ENCODE measurements at places on chromosomes 1 and 21. TPM values are rescaled to one million over a fixed set of nuclear protein-coding genes. Genes with fewer than 3 reads are reported as not detected.
A peak's percentile ranks its signal among the peaks of the same experiment; 100 is the strongest.

DNA sequence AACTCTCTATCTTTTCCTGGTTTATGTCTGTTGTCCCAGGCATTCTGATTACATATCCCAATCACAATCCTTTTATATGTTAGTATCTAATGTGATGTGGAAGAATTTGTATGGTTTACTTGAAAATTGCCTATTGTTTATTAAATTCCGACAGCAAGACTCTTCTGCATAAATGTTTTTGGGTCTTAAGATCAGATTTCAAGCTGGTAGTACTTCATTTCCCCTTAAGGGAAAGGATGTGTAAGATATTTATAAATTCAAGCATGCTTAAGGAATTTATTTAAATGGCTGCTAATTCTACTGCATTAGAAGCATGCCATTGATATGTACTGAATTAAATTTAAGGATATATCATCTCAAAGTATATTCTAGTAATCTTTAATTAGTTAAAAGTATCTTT lies 20.4 kb upstream of the GPR88 start:
- no peaks in the 10 kb centered on the region for H3K36me3 ChIP-seq
- H3K27ac ChIP-seq: no peak overlapping the region
- H3K4me3 ChIP-seq: no peak overlapping the region
- no peak for DNase-seq
- no peaks in the 10 kb centered on the region for H3K4me1 ChIP-seq

DNA sequence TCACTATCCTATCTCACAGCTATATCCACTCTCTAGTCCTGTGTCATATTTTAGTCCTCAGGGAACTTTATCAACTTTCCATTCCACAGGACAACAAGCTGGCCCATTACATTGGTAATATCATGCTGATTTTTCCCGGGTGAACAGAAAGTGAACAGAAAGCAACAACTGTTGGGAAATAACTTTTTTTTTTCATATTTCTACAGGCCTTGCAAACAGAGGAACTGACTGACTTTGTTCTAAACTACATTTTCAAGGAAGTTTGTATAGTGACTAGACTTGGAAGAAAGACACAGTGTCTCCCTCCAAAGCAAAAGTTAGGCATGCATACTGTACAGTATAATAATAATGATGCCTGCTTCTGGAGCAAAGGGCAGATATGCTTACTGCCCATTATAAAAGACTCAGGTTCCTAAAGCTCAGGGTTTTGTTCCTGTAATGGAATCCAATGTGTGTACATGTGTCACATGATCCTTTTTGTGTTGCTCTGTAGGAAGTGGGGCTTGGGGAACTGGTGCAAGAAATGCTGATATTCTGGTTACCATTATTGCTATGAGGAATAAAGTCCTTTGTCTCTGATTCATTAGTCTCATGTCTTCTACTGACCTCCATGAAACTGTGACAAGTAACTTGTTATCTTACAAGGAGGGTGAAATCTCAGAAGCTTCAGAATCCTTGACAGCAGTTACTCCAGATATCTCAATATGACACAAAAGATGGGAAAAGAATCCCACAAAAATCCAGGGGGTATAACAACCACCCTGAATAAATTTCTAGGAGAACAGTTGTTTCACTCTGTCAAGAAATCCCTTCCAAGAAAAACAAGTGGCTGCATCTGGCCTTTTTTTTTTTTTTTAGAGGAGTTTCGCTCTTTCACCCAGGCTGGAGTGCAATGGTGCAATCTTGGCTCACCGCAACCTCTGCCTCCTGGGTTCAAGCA lies 17.7 kb upstream of the NTPCR start:
- H3K27me3 ChIP-seq: no peaks in the 10 kb centered on the region
- H3K4me1 ChIP-seq: peaks cover 3% of the 10 kb centered on the region
- H3K4me3 ChIP-seq: no peak overlapping the region
- H3K36me3 ChIP-seq: no peaks in the 10 kb centered on the region

- peaks cover 33% of the 10 kb centered on the region for H3K4me1 ChIP-seq
- no peak overlapping the region for H3K4me3 ChIP-seq
- DNase-seq: no peak
Measured at GRCh38 chr1:10649517-10650201, 146.8 kb downstream of the CASZ1 start.

DNA sequence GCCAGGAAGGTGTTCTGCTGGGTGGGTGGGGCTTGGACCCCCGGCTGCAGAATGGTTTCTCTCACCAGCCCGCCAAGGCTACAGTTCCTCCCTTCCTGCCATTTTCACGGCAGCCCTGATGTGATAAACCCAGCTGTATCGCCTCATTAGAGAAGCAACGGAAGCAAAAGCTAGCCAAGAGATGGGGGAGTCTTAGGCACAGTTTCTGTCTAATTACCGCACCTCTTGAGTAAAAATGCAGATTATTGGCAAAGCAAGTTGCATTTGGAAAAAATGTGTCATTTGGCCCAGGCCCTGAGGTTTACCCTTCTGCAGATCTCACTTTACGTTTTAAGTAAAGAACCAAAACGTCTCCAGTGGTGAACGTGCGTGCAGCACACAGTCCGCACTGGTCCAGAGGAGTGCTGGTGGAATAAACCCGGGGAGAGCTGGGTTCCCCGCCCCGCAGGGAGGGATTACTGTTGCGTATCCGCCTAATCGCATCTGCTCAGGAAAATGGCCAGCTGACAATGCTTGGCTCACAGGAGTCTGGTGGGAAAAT lies 109.9 kb downstream of the GALNT2 start:
- H3K27me3 ChIP-seq: no peaks in the 10 kb centered on the region
- H3K4me1 ChIP-seq: no peaks in the 10 kb centered on the region
- peaks cover 7% of the 10 kb centered on the region for H3K36me3 ChIP-seq
- H3K27ac ChIP-seq: no peak overlapping the region

GRCh38 chr1:3892748-3893147 lies 7.3 kb downstream of the C1orf174 start:
- peaks cover 7% of the 10 kb centered on the region for H3K4me1 ChIP-seq
- no peak for DNase-seq
- H3K4me3 ChIP-seq: no peak overlapping the region
- peaks cover 33% of the 10 kb centered on the region for H3K36me3 ChIP-seq

DNA sequence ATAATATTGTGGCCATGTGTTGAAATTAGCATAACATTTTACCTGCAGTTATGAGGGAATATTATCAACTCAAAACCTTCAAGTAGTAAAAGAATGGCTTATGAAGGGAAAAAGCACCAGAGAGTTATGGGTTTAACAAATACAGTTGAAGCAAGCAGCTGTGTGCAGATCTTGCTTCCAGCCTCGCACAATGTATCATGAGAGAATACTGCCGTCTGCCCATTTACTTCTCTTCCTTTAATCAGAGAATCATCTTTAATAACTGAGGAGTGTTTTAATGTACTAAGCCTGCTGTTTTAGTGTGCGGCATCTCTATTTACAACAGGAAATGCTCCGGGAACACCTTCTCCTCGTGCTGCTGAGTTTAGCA lies 120.9 kb downstream of the ATG4C start:
- no peaks in the 10 kb centered on the region for H3K4me1 ChIP-seq
- no peak overlapping the region for H3K27ac ChIP-seq
- H3K27me3 ChIP-seq: no peaks in the 10 kb centered on the region
- no peaks in the 10 kb centered on the region for H3K36me3 ChIP-seq
- no peak overlapping the region for H3K4me3 ChIP-seq

DNA sequence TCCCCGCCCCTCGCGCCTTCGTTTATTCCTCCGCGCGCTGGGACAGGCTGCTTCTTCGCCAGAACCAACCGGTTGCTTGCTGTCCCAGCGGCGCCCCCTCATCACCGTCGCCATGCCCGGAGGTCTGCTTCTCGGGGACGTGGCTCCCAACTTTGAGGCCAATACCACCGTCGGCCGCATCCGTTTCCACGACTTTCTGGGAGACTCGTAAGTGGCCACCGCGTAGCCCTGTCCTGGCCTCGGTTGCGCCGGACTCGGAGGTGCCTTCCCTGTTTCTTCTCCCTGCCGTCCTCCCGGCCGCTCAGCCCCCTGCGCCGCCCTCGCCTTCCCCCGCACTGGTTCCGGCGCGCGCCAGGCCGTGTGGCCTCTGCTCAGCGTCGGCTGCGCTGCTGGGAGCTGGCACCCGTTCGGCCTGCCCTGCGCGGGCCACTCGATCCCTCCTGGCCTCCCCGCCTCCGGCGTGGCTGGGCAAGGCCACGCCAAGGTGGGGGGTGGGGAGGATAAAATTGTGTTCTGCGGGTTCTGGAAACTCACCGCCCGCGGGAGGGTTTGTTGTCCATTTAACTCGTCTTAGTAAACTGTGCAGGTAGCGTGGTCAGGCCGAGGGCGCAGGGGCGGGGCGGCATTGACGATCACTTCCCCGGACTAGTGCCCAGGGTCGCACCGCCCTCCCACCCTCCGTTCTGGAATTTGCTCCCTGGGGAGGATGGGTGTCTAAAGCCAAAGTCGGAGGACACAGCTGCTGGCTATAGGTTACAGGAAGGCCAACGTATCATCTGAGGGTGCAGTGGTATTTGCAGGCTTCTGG lies at the start of gene PRDX6:
Gene PRDX6, plus strand, starts transcription at position 50 of the 808 bp plus-strand sequence. Its CDS starts 63 bp downstream, at position 113.
- H3K27me3 ChIP-seq: no peaks in the 10 kb centered on the region
- peak; percentile 96 for DNase-seq
- peaks cover 38% of the 10 kb centered on the region for H3K4me1 ChIP-seq
- H3K27ac ChIP-seq: peak within 1 kb of the TSS; percentile 98

- H3K4me3 ChIP-seq: no peak overlapping the region
- no peak for DNase-seq
- no peaks in the 10 kb centered on the region for H3K36me3 ChIP-seq
Measured at GRCh38 chr1:204673909-204674649, 11.5 kb downstream of the LRRN2 start.

DNA sequence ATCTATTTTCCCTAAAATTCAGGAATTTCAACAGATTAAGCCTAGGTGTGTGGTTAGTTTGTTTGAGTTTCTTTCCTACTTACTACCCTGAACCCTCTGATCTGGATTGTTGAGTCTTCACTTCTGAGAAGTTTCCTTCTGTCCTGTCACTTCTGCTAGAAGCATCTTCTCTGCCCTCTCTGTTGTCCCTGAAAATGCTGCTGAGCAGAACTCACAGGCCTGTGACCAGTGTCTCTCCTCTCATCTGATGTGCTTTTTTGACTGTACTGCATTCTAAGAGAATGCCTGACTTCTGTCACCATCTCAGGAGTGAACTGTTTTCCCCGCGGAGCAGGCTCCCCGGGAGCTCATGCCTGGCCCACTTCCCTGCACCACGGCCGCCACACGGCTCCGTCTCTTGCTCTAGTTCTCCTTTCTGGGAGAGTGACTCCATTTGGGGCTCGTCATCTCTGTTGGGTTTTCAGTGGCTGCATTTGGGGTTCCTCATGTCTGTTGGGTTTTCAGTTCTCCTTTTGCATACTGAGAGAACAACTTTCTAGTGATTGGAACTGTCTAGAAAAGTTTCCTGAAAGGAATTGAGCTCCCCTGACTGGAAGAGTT lies 77.9 kb downstream of the POFUT2 start:
- no peaks in the 10 kb centered on the region for H3K4me1 ChIP-seq
- H3K27me3 ChIP-seq: no peaks in the 10 kb centered on the region
- DNase-seq: no peak
- H3K4me3 ChIP-seq: no peak overlapping the region

- no peaks in the 10 kb centered on the region for H3K4me1 ChIP-seq
- H3K27ac ChIP-seq: no peak overlapping the region
- no peak for DNase-seq
Measured at GRCh38 chr1:207097871-207098324, 6.1 kb upstream of the C4BPA start.

DNA sequence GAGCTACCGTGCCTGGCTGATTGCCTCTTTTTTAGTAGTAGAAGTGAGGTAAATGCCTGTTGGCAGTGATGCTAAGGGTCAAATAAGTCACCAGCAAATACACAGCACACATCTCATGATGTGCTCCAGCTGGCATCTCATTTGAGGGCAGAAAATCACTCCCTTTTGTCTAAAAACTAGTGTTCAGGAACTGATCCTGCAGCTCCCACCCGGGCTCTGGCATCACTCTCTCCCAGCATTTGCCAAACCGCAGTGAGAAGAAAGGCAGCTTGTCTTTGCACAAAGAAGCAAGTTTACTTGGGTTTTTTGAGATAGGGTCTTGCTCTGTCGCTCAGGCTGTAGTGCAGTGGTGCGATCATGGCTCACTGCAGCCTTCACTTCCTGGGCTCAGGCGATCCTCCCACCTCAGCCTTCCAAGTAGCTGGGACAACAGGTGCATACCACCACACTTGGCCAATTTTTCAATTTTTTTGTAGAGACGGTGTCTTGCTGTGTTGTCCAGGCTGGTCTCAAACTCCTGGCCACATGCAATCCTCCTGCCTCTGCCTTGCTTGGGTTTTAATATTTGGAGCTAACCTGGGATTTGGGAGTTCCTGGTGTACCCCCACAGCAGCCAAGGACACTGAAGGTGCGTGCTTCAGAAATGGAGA lies 4.1 kb downstream of the RBP7 start:
- no peak overlapping the region for H3K4me3 ChIP-seq
- H3K36me3 ChIP-seq: no peaks in the 10 kb centered on the region
- H3K27ac ChIP-seq: no peak overlapping the region
- DNase-seq: no peak
- H3K4me1 ChIP-seq: peaks cover 15% of the 10 kb centered on the region

DNA sequence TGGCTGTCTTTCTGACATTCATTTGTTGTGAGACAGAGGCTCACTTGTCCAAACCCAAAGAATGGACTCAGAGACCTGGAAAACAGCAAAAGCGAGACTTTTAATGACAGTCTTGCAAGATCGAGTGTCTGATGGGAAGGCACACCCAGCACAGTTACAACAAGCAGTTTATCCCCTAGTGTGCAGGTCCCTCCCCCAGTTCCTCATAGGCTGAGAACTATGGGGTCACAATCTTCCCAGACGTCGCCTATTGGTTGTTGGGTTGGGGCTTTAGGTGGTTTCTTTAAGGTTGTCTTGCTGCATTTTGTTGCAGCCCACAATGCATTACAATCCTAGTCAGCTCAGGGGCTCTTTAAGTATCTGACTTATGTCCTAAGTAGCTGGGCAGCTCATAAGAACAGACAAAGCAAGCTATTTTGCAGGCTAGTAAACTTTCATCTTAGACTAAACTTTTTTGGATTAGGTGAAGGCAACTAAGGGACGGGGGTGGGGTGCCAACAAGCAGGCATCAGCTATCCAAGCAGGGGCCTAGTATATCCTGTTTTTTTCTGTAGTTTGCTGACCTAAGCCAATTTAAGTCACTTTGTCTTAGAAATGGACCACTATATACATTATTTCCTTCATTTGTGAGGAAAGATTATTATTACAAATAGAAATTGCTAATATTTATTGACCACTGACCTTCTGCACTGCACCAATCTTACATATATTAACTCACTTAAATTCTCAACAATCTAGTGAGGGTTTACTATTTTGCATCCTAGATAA lies 151.8 kb downstream of the SETD4 start:
- no peaks in the 10 kb centered on the region for H3K36me3 ChIP-seq
- no peak overlapping the region for H3K4me3 ChIP-seq
- no peaks in the 10 kb centered on the region for H3K27me3 ChIP-seq

DNA sequence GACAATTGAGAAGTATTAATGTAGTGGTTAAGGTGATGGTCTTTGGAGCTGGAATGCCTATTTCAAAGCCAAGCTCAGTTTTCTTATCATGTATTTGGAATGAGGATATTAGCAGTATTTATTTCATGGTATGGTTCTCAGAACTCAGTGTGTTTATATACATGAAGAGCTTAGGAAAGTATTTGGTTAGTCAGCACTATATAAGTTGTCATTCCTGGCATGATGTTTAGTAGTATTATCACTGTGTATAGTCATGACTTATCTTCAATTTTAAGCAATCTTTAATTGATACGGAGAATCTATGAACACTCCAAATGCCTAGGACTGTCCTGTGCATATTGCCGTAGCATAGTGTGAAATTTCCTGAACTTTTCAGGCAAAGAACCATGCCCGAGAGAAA lies 501.9 kb upstream of the USP24 start:
- H3K27me3 ChIP-seq: no peaks in the 10 kb centered on the region
- H3K4me3 ChIP-seq: no peak overlapping the region
- no peaks in the 10 kb centered on the region for H3K36me3 ChIP-seq

GRCh38 chr1:73604739-73605138 lies 593.2 kb downstream of the LRRIQ3 start:
- no peak overlapping the region for H3K27ac ChIP-seq
- no peak for DNase-seq
- H3K4me3 ChIP-seq: no peak overlapping the region
- H3K27me3 ChIP-seq: no peaks in the 10 kb centered on the region

Gene ZNF695
- total RNA-seq: not detected

Gene LHX8
- total RNA-seq: not detected

Gene CFHR5
- total RNA-seq: not detected

Gene IL12RB2
- 2.3 TPM for total RNA-seq

Measured in suprapubic skin (tissue), 4 donors.